CD4-positive, alpha-beta T cell treated with Interleukin-15 for 1 hour (primary cell): ENCODE measurements at places on chromosomes 4 and X.

- no peak for DNase-seq
Measured at GRCh38 chrX:128619490-128619889, 567.3 kb upstream of the ACTRT1 start.

DNA sequence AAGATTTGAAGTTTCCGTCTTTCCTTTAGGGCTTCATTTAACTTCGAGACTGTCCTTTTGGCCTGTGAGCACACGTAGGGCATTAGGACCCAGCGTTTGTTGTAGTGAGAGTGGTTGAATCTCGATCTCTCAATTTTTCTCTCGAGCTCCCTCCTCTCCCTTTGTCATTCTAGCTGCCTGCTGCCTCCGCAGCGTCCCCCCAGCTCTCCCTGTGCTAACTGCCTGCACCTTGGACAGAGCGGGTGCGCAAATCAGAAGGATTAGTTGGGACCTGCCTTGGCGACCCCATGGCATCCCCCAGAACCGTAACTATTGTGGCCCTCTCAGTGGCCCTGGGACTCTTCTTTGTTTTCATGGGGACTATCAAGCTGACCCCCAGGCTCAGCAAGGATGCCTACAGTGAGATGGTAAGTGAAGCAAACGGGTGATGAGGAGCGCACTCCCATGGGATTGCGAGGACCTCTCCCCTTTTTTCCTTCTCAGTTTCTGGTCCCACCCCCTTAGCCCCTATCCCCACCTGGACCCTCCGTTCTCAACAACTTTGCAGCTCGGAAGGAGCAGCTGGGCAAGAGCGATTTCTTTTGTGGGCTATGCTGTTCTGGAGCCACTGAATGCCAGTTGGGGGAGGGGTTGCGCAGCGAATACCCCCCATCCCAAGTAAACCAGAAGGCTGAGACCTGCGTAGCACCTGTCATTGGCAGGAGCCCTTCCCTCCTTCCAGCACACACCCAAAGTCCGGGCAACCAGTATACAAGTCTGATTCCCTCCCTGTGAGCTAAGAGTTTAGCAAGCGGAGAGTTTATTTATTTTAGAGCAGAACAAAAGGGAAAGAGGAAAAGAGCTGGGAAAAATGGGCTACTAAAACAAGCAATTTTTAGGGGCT is at the start of gene TMEM35A:
Gene TMEM35A (plus strand): TSS at position 164 of the 883 bp plus-strand sequence. CDS start 124 bp downstream, at position 288.
- no peak for DNase-seq

DNA sequence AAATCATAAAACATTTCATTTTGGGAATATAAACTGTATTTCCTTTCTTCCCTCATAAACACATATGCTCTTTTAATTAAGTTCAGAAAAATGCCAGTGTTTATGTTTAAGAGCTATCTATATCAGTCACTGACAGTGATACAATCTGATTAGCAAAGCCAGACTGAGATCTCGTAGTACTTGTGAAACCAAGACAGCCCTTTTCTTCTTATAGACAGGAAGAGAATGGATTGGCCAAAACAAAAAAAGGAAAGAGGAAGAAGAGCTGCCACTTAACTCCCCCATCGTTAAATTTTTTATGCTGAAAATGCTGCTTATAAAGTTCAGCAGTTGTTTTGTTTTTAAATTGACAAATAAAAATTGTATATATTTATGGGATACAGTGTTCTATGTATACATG is 87.4 kb downstream of the PLAC1 start:
- DNase-seq = no peak

- DNase-seq = no peak
Measured at GRCh38 chr4:123676071-123676889, 279.7 kb downstream of the SPRY1 start.

- no peak for DNase-seq
Measured at GRCh38 chrX:47234583-47234982, 1.8 kb downstream of the USP11 start.

DNA sequence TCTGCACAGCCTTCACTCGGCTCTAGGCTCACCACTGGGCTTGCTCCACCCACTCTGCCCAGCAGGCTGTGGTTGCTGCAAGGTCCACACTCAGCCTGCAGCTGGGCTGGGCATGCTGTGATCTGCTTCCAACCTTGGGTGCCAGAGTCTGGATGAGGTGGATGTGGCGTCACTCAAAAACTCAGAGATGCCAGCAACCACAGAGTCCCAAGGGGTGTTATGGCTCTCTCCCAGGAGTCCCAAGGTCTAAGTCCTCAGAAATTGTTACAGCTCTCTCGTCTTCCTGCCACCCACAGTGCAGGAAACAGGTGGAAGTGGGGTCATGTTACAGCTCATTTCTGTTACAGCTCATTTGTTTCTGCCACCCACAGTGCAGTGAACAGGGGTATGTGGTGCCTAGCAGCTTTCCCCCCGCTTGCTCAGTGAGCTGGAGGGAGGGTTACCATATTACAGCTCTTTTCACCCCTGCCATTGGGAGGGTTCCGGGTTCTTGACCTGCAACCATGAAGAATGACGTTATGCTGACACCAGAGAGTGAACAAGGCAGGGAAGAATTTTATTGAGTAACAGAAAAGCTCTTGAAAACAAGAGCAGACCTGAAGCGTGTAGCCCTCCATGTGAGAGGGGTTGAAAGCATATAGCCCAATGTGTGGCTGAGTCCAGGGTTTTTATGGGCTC is 893.9 kb downstream of the PCDH7 start:
- DNase-seq = no peak

DNA sequence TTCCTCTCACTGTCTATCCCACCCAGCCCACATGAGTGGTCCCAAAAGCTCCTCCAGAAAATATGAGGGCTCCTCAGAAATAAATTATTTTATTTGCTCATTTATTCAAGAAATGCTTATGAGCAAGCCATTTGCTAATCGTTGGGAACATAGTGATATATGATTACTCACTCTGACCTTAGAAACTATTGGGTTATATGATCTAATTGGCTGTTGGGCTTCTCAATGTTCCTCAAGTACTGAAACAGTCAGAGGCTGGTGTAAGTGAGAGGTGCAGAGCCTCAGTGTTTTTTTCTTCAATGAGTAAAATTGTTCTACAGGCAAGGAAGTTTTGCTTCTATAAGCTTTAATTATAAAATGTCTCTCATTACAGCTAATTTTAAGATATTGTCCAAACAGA is 893.8 kb upstream of the INTU start:
- DNase-seq = no peak

- no peak for DNase-seq
Measured at GRCh38 chr4:76969941-76970529, 20.5 kb downstream of the SEPTIN11 start.

- DNase-seq = no peak
Measured at GRCh38 chrX:123962006-123962467, 531 bp downstream of the STAG2 start.

DNA sequence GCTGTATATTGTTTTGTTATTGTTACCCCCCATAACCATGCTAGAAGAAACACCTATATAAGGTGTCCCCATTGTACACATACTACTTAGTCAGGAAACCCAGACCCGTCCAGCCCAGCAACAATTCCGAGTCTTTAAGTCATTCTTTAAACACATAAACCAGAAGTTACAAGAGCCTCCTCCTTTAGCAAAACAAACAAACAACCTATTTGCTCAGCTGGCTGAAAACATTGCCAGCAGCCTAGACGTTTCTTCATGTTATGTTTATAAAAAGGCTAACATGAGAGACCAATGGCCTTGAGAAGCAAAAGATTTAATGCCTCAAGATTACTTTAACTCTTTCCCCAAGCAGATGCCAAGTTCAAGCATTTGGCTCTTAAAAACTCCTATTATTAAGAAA is 1.4 kb downstream of the ACOX3 start:
- DNase-seq = no peak

DNA sequence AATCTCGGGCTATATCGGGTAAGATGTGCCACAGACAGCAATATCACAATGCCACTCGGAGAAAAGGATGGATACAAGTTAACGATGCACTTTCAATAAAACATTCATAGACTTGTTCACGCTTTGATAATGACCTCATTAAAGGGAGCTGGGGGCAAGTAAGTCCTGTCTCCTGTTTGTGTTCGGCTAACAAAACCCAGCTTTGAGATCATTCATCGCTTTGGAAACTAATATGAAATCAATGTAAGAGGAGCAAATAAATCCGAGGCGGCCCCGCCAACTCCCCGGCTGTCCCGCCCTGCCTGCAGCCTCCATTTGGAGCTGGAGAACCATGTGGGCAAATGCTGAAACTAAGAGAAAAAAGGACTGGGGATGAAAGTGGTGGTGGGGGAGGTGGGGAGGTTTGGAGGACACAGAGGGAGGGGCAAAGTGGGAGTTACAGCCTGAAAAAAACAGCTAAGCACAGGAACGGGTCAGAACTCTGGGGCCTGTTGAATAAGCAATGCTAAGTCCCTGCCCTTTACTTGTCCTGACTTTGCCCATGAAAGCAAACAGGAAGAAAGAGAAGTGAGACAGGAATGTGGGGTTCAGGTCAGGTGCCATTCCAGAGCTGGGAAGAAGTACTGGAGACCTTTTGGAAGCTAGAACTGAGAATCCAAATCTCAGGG is 3.5 kb upstream of the GSX2 start:
- no peak for DNase-seq

- no peak for DNase-seq
Measured at GRCh38 chr4:141541851-141542250, 94.5 kb upstream of the IL15 start.

DNA sequence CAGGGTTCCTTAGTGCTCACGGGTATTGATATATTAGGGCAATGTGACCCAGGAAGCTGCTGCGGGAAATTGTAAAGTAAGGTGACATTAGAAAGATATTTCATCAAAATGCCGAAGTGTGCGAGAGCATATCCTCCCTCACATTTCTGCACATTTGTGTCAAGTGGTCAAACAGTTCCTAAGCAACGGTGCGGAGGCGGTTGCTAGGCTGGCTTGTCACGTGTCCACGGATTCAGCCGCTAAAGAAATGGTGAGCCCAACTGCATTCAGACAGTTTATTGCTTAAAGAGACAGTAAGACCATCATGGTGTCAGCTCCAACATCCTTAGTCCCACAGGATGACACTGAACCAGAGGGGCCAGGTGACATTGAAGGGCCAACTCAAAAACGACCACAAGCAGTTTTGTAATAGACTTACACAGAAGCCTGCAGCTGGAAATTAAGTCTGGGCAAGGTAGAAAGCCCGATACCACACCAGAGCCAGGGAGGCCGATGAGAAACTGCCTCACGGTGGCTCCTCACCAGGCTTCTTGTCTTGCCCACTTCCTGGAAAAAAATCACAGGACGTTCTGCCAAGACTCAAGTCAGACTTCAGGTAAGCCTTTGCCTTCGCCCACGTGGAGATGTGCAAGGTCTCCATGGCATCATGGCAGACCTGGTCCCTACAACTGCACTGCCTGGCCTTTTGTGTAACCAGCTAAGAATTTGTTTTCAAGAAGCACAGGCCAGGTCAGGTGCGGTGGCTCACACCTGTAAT is 50.4 kb downstream of the USP11 start:
- DNase-seq = no peak

- no peak for DNase-seq
Measured at GRCh38 chrX:134679221-134679620, 20.9 kb upstream of the PLAC1 start.

- DNase-seq = no peak
Measured at GRCh38 chr4:120785202-120785601, 137.3 kb downstream of the PRDM5 start.

GRCh38 chrX:96170626-96171025 is 514.0 kb upstream of the DIAPH2 start:
- no peak for DNase-seq

DNA sequence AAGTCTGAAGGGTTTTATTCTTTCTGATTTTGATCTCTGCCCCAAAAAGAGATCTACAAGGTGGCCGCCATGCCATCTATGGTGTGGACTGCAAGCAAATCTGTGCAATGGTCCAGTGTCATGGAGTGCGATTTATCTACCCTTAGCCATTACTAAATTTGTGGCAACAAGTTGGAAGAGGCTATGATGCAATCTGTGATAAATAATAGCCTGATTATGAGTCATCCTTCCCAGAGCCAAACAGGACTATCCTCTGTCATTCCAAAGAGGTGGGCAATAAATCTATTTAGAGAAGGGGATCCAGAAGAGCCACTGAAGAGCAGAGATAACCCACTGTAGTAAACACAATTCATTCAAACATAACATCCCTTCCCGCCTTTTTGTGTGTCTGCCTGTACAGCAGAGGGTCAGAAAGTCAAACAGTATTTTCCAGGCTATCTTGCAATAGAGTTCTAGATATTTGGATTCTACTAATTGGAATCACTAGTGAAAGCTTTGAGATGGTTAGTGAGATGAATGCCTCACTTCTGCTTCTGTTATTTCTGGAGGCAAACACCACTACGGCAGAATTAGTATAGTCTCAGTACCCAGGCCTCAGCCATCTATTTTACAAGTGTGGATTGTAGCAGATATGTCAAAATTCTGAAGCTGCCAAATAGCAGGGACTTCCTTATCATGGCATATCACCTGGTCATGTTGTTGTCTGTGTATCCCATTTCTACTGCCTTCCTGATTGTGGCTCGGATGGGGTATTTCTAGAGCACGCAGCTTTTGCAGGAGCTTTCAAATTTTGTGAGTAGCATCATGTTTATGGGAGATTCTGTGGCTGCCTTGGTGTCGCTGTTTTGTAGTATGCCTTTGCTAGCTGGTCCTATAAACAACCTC is 192.0 kb downstream of the SMIM20 start:
- no peak for DNase-seq

- no peak for DNase-seq
Measured at GRCh38 chrX:652341-652741, 21.8 kb downstream of the SHOX start.

DNA sequence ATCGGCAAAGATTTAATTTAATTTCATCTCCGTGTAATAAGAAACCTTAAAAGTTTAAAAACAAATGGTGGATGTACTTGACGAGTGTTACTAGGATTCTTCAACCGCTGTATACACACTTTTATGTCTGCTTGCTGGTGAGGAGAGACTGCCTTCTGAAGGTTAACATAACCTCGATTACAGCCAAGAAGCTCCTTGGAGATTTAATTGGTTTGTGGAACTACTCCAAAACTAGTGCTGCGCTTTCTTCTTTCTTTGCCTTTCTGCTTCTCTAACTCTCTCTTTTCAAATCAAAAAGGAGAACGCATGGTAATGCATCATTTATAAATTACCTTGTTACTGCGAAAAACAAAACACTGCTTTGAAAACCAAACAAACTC is 109.0 kb downstream of the ANTXR2 start:
- DNase-seq = no peak

DNA sequence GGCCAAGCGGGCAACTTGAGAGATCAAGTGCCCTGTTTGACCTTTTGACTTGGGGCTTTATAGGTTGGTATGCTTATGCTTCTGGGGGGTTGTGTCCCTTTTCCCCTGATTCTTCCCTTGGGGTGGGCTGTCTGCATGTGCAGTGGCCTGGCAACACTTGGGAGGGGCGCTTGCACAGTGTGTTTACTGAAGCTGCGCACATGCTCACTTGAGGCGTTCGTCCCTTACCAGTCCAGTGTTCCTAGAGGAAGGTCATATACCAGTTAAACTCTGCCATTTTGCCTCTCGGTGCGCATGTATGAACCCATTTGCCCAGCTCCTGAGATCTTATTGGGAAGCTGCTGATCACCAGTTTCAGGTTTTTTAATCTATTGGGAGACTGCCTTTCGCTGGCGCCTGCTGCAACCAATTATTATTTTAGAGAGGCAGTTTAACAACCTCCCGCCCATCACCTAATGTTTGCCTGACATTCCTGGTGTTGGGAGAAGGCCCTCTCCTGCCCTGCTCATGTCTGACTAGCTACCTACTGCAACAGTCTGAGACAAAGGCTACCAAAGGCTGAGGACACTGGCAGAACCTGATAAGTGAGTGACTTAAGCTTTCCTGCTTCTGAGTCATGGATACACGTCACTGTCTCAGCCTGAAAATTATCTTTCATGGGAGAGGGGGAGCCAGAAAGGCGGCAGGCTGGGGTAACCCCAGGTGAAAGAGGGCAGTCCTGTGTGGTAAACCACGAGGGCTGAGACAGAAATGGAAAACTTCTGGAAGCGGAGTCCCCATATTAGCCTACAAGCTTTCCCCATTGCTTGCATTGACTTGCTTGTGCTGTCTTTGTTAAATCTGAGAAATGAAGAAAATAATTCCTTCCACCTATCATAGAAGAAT is 97.6 kb downstream of the CPE start:
- no peak for DNase-seq
